ENCODE measurements at places on chromosomes 4 and X.

- DNase-seq = no peak
Measured at GRCh38 chr4:8219236-8219635, 20.1 kb downstream of the SH3TC1 start.

- no peak for DNase-seq
Measured at GRCh38 chr4:24640366-24640765, 56.0 kb upstream of the DHX15 start.

- no peak for DNase-seq
Measured at GRCh38 chr4:55087913-55088260, 37.5 kb downstream of the KDR start.

DNA sequence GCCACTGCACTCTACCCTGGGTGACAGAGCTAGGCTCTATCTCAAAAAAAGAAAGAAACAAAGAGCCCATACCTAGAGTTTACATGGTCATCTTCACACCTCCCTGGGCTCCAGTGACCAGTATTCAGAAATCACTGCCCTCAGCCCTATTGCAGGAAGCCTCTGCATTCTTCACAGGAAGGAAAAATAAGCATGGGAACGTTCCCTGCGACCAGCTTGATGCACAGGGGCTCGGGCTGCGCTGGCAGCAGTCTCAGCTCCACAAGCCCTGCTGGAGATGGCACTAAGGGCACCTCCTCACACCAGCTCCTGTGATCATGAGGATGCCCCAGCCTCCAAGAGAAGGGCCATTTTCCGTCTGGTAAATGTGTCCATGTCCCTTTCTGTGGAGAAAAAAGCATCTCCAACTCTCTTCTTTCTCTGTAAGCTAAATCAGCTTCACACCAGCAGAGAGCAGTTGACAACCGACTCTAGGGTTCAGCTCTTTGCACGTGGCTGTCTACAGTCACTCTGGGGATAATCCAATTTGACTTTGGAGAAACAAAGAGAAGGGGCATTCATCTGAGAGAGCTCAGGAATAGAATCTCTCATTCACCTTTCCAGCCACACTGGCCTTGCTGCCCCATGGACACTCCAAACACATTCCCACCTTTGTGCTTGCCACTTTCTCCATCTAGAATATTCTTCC, 33.1 kb downstream of the LDB2 start:
- no peak for DNase-seq

- DNase-seq = no peak
Measured at GRCh38 chr4:96916711-96917110, 1076.8 kb downstream of the PDHA2 start.

GRCh38 chr4:67713529-67714247, 12.7 kb upstream of the UBA6 start:
- DNase-seq = no peak

DNA sequence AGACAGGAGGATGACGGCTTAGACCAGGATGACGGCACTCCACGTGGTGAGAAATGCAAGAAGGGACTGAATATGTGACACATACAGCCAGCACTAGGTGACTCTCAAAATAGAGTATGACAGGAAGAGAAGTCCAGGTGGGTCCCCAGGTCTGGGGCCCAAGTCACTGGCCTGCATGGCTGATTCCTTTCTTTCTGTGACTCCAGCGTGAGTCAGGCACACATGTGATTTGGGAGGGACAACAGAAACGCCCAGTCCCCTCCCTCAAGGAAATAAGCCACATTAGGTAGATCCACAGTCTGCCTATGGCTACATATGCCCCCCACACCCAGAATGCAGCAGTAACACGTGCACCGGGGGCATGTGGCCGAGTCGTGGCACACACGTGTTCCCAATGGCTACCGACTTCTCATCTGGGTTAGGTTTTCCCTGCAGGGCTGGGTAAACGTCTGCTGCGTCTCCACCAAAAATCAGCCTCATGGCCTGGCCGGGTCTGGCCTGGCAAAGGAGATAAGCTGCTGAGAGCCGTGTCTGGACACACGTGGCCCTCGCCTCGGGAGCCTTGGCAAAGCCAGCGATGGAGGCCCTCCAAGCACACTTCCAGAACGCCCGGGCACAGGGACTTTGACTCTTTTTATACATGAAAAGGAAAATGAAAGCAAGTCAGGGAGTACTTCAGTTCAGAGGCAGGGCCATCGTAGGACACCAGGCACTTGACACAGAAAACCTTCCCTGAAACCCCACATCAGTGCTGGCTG, 19.3 kb downstream of the SEL1L3 start:
- peak; percentile 44 for DNase-seq

GRCh38 chrX:134625315-134625718, 33.0 kb downstream of the PLAC1 start:
- DNase-seq = no peak

DNA sequence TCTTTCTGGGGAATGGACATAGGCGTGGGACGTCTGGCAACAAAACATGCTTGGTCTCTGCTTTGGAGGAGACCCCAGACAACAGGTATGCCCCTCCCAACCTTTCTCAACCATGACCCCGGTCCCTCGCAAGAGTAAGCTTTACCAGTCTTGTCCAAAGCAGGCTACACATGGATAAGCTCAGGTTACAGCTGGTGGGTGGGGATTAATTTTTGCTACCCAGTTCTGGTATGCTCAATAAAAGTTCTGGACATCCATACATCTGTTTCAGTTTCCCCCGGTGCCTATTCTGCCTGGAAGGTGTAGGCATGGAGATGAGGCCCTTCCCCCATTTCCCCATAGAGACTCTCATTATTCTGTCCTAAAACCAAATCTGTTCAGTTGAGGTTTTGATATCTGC, 54.5 kb upstream of the NOCT start:
- DNase-seq = no peak

- peak; percentile 9 for DNase-seq
Measured at GRCh38 chr4:44760142-44760898, 34.0 kb upstream of the GNPDA2 start.

- DNase-seq = peak; percentile 46
Measured at GRCh38 chr4:41429280-41429669, 108.7 kb upstream of the LIMCH1 start.

DNA sequence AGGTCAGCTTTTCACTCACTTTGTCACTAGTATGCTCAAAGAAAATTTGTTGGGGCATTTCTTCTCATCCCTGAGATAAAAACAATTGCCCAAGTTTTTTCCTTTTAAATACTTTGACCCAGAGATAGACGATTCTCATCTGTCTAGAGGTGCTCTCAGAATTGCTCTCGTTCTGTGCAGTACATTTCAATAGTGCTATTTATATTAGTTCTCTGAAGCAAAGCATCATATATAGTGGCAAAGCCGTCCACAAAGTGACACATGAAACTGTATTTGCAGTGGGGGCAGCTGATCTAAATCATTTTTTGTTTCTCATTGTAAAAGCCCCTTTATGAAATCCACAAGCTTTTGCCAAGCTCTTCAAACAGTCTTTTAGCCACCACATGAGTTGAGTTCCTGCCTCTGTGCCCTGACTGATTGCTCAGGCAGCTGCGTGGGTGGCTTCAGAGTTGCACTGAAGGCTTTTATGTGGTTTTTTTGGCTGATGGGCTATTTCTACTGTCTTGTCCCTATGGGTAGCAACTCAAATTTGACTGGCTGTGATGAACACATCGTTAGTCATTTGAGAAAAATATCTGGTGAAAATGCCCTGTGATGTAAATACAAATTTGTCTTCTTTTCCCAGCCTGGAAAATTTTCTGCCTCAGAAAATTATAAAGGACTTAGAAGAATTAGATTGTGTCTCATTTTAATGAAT, 119.1 kb upstream of the OTUD4 start:
- no peak for DNase-seq

- DNase-seq = no peak
Measured at GRCh38 chr4:39543034-39543433, 15.8 kb upstream of the UGDH start.

DNA sequence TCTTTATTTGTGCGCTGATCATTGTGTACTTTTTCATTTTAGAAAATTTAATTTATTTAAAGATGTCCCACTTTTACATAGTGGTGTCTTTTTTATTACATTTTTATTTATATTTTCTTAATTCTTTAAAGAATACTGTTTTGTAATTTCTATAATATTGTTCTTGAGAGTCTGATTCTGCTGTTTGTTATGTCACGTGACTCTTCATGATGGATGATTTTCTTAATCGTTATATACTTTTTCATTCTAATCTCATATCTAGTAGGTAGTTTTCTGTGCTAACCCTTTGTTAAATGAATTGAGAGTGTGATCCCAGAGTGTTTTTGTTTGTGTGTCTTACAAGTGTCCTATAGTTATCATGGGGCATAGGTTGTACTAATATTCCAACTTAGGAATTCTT, 568.2 kb upstream of the AMOT start:
- DNase-seq = no peak

- no peak for DNase-seq
Measured at GRCh38 chrX:71615954-71616353, 2.4 kb downstream of the CXCR3 start.

DNA sequence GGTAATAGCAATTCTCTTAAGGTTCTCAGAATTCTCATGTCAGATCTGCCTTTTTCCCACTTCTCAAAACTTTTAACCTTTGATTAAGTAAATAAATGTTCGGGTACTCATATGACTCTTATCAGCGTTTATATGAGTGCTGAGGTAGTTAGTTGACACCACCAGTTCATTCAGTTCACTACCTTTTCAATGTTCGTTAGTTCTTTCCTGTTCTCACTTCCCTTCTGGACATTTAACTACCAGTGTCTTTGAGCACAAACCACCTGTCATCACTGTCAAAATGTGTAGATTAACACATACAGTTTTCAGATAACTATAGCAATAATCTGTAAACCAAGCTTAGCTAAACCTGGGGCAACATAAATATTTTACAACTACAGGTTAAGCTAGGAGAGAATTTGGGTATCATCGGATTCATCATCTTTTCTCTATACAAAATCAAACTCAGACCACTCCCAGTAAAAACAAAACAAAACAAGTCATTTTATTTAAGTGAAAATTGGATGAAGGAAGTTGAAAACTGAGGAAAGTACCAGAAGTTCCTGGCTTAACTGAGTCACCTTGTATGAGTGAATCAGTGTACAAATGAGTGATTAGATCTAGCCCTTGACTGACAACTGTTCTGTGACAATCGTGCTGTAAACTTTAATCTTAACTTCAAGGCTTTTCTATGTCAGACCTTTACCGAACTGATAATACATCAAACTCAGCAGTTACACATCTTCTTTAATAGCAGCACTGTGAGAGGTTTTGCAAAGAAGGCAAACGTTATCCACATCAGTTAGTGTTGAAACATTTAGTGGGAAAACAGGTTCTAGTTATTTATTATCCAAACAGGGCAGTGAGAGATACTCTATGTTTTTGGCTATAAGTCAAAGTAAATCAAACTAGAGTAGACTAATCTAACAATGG, 41.9 kb downstream of the ARHGEF38 start:
- no peak for DNase-seq

GRCh38 chr4:84279678-84280077, 219.4 kb downstream of the NKX6-1 start:
- no peak for DNase-seq

DNA sequence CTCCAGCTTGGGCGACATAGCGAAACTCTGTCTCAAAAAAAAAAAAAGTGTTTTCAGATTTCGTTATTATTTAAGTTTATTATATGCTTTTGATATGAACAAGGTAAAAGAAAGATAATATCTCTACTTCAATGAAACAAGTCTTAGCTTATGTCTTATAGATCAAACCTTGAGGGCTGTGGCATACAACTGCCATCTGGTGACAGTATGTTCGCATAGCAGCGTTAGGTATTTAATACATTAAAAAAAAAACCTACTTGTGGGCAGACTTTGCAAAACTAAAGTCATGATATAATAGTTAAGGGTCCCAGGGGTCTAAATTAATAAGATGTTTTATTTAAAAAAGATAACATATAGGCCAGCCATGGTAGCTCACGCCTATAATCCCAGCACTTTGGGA, 161.2 kb upstream of the AMOT start:
- no peak for DNase-seq

- DNase-seq = no peak
Measured at GRCh38 chrX:23919706-23920320, 12.0 kb downstream of the CXorf58 start.

DNA sequence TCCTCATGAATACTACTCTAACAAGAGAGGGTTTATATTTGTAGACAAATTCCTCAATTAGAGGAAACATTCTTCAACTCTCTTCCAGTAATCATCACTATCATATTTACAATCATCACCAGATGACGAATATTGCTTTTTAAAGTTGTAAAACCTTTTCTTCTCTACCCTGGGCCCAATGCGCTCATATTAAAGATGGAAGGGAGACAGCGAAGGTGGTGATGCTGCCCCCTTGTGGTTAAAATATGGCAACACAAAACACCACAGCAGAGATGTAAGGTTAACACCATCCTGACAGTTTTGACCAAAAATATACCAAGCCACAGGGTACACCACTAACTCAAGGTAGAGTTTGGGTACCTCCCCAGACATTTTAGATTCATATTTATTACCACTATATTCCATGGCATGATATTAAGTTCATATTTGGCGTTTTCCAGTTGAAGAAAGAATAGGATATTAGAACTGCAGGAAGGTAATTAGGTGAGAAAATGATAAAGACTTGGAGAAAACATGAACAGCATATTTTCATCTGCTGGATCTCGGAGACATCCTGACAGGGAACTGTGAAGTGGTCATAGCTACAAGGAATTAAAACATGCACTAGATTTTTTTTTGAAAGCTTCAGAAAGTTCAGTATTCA, 72.8 kb downstream of the SLC9A7 start:
- DNase-seq = no peak

- DNase-seq = no peak
Measured at GRCh38 chrX:75118296-75118695, 37.8 kb downstream of the ABCB7 start.

DNA sequence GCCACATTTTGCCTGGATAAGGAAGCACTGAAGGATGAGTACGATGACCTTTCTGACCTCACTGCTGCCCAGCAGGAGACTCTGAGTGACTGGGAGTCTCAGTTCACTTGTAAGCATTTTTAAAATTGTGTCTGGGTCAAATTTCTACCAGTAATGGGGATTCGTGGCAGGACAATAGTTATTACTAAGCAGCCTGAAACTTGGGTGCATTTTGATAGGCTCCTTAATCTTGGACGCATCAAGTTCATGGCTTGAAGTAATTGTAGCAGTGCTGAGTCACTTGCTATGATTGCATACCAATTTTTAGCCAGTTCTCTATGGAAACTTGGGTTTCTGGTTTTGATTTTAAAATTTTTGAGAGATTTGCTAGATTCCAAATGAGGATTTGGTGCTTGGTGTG, 4.3 kb downstream of the PGRMC1 start:
- no peak for DNase-seq

DNA sequence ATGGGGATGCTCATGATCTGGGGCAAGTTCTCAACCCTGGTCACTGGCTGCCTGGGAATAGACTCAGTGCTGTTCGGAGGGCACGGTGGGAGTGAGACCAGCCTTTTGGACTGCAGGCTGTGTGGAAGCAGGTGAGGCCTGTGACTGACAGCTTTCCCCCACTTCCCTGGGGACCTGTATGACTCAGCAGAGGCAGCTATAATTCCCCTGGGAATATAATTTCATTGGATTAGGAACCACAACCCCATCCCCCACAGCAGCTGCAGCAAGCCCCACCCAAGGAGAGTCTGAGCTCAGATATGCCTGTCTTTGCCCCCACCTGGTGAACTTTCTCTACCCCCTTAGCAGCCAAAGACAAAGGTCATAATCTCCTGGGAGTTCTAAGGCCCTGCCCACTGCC, 408.6 kb downstream of the PPP3CA start:
- DNase-seq = no peak
